AG08396 (cell line): ENCODE measurements at places on chromosomes 7 and 10.

GRCh38 chr10:96747734-96748550, 27.6 kb upstream of the PIK3AP1 start:
- no peak for DNase-seq

GRCh38 chr10:95315509-95315908, 24.7 kb upstream of the PDLIM1 start:
- DNase-seq, result no peak

DNA sequence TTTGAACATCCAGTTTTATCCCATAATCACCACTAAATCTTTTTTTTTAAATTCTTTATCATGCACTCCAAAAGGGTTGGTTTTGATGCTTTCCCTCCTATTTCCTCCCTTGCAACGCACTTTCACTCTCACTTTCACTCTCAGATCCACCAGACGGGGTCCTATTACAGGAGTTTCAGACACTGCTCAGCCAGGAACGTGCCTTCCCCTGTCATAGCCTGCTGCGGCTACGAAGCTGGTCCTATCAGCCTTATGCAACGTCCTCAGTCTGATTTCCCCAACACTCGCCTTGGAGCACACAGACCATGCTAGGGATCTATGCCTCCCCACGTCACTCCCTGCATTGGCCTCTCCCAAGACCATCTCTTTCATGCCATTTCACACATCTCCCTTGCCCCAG, 23.4 kb downstream of the ZPBP start:
- no peak for DNase-seq

DNA sequence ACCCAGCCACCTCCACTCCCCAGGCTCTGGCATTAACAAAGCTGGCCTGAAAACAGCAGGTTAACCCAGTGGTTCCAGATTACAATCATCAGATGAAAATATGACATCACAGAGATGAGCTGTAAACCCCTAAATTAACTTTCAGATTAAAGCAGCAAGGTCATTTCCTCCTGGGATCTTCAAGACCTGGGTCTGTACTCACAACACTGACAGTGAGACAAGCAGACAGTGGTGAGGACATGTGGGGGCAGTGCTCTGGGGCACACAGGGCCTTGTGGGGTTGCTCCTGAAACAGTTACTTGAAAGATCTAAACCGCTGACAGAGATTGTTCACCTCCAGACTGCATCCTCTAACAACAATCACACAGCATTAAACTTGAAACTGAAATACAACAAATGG, 134.1 kb downstream of the ZNF438 start:
- no peak for DNase-seq

- no peak for DNase-seq
Observed at GRCh38 chr7:138752518-138753149, 45.2 kb upstream of the TMEM213 start.

DNA sequence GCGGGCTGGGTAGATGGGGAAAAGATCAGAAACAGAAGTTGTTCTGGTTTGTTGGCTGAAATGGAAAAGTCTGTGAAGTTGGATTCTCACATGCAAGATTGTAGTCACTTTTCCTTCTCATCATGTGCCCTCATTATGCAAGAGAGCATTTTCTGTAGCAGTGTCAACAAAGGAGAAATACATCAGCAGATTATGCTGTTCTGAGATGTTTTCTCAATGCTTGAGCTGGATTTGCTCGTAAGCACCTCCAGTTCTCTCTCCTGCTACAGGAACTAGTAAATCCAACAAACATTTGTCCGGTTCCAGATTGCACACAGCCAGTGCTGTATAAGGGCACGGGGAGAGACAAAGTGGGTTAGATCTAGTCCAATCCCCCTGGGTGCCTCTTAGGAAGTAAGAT, 90.0 kb downstream of the GATA3 start:
- DNase-seq, result no peak

DNA sequence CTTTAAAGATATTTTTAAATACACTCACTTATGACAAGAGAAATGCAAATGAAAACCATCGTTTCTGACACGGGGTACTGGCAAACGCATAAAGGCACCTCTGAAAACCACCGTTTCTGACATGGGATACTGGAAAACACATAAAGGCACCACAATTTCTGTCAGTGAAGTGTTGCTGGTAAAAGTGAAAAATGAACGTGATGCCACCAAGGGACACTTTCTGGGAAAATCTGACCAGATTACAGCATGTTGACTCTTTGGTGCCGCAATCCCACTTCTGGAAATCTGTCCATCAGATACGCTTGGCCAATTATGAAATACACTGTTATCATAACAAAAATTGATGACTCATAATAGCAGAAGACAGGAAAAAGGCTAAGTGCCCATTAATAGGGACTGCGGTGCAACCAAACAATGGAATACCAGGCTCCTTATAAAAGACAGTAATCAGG, 131.7 kb downstream of the ZMYND11 start:
- DNase-seq, result peak; percentile 18

GRCh38 chr7:91949221-91950009, 8.8 kb downstream of the AKAP9 start:
- no peak for DNase-seq

DNA sequence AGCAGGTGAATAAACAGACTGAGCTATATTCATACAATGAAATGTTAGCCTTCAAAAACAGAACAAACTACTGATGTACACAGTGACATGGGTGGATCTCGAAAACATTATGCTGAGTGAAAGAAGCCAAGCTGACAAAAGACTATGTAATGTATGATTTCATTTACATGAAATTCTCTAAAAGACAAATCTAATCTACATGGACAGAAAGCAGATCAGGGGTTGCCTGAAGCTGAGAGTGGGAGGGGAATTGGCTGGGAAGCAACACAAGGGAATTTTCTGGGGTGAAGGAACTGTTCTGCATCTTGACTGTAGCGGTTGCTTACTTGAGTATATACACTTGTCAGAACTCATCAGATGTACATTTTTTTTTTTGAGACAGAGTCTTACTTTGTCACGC, 121.7 kb upstream of the SVIL start:
- no peak for DNase-seq

DNA sequence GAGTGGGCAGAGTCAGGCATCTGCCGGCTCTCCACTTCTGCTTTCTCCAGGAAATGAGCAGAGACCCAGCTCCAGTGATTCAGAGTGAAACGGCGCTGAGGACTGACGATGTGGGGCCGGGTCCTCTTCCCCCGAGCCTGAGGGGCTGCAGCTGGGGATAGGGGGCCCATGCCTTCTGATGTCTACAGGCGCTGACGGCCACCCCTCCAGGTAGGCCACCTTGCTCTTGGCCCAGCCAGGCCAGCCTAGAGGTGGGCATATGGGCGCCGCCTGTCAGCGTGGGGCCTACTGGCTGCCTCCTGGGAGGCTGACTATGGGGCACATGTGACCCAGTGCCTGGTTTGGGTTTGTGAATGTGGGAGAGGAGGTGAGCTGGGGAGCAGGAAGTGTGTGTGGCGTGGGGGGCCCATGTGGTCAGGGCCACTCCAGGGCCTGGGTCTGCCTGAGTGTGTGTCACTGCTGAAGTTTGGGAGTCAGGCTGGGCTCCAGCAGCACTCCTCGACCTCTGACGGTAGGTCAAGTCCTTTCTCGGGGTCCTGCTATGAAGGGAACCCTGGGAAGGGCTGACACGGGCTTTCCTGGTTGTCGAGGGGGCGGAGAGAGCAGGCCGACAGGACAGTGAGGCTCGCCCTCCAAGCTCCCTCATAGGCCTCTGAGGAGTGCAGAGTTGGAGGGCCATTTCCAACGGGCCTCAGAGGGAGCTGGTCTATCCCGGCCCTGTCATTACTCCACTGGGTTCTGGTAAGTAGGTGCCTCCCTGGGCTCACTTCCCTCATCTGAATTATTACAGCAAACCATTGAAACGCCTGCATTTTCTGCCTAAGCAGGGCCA, at the start of gene WDFY4:
TSS of gene WDFY4 (plus strand) at position 82 of the 832 bp plus-strand sequence. CDS start 24,860 bp downstream, outside the sequence.
- DNase-seq, result no peak

DNA sequence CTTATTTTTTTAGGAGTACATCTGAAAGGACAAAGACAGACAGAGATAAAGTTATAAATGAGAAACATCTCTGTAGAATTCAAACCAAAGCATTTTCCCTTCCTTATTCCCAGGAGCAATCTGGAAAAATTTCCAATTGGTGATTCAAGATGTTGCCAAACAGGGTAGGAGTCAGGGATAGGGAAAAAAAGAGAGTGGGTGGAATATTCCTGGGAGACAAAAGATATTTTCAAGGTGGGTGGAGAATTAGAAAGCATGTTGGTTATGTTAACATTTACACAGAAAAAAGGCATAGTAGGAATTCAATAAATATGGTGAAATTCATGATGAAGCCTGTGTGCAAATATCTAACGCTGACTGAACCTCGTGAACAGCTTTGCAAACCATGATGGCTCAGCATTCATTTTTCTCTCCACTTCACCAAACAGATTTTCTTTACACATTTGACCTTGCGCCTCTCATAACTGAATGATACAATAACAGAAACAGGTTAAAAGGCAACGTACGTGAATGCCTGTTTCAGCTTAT, 25.1 kb downstream of the SLC26A5 start:
- DNase-seq, result no peak

DNA sequence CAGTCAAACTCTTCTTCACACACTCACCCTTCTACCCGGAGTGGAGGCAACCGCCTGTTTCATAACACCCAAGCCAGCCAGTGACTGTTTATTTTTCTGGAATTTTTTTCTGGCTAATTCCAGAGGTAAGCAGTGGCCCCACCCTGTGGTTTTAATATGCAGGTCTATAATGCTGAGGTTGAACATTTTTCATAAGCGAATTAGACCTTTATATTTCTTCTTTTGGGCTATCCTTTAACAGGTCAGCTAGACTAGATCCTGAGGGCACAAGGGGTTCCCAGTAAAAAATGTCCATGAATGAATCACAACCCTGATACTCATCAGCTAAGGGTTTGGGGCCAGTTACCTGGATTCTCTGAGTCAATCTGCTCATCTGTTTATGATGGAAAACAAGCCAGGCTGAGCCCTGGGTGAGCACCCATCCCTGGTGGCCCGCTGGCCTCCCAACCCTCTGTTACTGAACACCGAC, 76.2 kb downstream of the GRB10 start:
- DNase-seq, result no peak

DNA sequence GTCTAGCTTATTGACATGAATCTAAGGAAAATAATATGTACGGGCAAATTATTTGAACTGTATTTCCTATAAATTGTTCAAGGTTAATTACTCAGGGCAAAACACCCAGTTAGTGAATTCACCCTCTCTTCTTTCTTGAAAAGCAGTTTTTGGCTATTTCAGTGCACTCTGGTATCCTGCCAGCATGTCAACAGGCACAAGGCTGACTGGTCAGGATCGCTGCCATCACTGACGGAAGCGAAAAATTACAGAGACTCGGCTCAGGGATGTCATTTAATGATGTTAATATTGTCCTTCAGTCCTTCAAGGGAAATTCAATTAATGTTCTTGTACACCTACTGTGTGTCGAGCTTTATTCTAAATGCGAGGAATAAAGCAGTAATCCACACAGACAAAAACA, 28.3 kb upstream of the OLAH start:
- no peak for DNase-seq

DNA sequence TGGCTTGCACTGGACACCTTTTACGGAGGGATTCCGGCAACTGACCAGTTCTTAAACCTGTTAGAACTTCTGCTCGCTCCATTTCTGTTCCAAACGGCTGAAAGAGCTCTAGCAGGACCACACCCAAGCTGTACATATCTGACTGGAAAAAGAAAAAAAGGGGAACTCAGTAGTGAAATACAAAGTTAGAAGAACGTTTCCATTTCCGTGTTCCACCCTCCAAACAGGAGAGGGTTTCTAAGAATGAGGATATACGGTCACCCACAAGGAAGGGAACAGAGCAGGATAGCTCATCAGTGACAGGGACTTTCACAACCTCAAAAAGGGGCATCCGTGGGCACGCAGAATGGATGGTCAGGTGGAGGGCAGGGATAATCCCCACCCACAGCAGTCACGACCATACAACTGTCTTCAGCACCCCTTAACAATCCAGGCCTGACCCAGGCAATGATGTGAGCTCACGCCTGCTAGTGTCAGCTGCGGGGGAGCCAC, 4.3 kb upstream of the ANKRD61 start:
- DNase-seq, result no peak

DNA sequence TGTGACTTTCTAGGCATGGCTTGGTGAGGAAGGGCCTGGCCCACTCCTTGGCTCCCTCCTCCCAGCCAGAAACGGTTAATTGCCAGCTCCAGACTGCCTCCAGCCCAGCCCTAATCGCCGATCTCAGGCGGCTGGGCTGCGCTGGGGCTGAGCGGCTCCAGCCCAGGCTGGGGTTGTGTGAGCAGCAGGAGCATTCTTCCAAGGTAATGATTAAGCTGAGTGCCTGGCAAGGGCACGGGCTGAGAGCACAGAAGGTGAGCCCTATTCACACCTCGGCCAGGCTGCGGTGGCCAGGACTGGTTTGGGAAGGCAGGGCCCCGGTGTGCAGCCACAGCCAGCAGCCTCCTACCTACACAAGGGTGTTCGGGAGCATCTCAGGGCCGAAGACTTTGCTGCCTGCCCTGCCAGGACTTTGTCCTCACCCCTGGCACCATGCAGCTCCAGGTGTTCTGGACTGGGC, at the start of gene TMEM72:
TSS of gene TMEM72 (plus strand) at position 257 of the 460 bp plus-strand sequence. CDS start at position 433, 176 bp downstream.
- no peak for DNase-seq

- no peak for DNase-seq
Observed at GRCh38 chr7:1053002-1053411, 8.7 kb downstream of the GPR146 start.

DNA sequence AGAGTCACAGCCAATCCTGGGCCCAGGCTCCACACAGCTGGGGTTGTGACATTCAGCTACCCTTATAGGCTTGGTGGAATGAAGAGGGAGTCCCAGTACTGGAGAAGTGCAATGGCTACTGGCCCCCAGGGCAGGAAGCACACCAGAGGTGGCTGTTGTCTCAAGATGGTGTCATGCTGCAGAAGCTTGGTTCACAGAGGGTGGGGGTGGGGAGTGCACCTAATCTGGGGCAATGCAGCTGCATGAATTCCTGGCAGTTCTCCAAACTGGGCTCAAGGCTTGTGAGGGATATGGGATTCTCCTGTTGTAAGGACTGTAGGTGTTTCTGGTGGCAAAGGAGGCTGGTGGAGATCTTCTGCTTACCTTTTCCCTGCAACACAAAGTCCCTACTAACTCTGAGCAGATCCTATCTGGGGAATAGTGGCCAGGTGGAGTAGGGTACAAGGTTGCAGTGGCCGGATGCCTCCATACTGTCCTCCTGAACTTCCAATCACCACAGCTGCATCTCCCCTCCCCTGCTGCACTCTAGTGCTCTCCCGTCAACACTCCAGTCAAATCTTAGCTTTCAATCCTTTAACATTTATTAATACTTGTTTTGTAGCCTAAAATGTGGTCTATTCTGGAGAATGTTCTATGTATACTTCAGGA, 27.4 kb upstream of the PLA2G12B start:
- DNase-seq, result no peak

DNA sequence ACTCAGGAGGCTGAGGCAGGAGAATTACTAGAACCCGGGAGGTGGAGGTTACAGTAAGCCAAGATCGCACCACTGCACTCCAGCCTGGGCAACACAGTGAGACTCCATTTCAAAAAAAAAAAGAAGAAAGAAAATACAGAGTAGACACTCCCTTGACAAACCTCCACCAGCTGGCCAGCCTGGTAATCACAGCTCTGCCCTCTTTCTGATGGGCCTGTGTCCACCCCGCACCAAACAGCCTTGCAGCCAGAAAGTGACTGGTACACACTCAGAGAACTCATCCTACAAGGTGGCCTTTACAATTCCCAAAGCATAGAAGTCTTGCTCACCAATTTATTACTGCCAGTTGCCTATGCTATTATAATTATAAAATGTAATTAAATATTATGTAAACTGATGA, 66.6 kb downstream of the COBL start:
- DNase-seq, result no peak
